ENCODE measurements at places on chromosomes 1 and 21.

GRCh38 chr1:78691995-78692747 is 42.5 kb downstream of the IFI44 start:
- DNase-seq = no peak

DNA sequence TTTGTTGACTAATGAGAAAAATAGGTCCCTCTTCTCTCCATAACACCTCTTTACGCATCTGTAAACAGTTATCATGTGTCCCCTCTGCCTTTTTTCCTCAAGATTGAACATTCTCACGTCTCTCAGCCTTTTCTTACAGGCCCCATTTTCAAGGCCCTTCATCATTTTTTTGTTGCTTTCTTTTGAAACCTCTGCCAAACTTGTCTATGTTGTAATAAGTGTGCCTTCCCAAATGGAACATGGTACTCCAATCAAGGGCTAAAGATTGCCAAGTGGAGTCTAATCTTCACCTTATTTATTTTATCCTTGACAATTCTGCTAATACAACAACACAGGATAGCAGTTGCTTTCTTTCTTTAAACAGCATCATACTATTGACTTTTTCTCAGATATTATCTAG is 280.3 kb downstream of the USH2A start:
- DNase-seq = no peak

- no peak for DNase-seq
Measured at GRCh38 chr1:55069280-55069679, 29.9 kb downstream of the PCSK9 start.

- no peak for DNase-seq
Measured at GRCh38 chr1:200211157-200211556, 183.6 kb downstream of the NR5A2 start.

DNA sequence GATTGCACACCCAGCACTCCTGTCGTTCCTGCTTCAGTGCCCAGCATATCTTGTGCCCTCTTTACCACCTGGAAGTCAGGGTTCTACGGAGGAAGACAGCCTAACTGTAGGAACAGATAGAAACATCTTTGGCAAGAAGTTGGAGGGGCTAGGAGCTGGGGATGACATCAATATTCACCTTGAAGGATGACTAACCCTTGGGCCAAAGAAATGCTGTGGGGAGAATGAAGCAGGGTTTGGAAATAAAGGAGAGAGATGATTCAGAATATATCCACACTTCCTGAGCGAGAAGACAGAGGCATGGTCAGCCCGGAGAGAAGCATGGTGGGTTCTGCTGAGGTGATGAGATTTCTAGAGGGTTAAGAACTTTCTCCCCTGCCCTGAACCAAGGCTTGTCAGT is 4.6 kb upstream of the NKAIN1 start:
- DNase-seq = no peak

GRCh38 chr1:234698686-234699085 is 88.7 kb upstream of the IRF2BP2 start:
- DNase-seq = no peak

- no peak for DNase-seq
Measured at GRCh38 chr1:1430114-1430982, 5.1 kb upstream of the VWA1 start.

- no peak for DNase-seq
Measured at GRCh38 chr21:15496911-15497310, 232.9 kb upstream of the USP25 start.

- no peak for DNase-seq
Measured at GRCh38 chr1:19210772-19211549, 895 bp upstream of the UBR4 start.

DNA sequence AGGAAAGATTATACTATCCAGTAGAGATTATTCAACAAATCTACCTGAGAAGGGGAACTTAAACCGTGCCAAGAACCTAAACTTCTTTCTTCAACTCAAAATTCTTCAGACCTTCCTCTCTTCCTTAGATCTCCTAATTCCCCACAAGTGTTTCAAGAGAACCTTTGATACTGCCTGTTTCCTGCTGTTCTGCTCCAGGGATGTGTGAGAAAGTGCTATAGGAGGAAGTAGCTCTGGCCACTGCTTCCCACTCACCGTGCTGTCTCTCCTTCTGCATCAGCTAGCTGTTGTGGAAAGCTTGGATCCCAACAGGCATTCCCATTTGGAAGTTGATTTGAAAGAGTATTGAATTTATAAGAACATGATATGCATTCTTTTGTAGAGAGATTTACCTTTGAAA is 4.5 kb upstream of the NOS1AP start:
- DNase-seq = no peak

GRCh38 chr21:31450980-31451379 is 106.9 kb upstream of the TIAM1 start:
- no peak for DNase-seq

DNA sequence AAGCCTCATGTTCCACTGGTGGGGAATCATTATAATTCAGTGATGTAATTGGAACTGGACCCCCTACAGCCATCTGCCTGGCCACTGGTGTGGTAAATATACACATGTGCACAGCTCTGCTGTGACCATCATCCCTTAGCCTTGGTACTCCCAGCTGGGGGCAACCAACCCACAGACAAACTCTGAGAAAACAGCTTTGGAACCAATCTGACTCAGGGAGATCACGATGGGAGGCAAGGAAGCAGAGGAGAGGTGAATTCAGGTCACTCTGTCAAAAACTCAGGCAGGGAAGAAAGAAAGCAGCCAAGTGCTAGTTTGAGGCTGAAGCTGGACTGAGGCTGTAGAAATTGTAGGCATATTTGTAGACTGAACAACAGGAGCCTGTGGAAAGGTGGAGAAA is 197.8 kb upstream of the GALNT2 start:
- no peak for DNase-seq

DNA sequence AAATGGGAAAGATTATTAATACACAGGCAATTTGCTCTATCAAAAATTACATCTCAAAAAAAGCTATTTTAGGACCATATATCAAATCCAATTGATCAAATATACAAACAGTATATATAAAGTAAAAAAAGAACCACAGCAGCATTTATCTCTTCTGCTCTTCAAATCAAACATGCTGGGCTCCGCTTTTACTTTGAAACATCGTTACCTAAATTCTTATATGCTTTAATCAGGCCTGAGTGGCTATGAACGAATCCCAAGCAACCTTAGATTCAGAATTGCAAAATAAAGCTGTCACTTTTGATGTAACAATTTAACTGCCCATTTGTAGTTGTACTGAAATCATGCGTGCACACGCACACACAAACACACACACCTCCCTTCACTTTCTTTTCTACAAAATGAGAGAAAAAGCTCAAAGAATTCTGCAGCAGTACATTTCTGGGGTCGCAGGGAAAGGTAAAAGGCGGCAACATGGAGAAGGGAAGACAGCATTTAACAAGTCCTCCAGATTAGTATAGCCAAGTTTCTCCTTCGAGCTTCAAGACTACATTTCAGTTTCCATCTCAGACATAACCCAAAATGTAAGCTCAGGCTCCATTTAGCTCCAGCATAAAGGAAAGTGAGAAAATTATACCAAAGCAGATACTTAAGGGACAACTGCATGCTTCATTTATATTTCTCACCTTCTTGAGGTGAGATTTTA is 92.2 kb upstream of the TTC39A start:
- DNase-seq = no peak

- no peak for DNase-seq
Measured at GRCh38 chr21:25896501-25897056, 161.8 kb downstream of the GABPA start.

- no peak for DNase-seq
Measured at GRCh38 chr1:59074598-59074997, 222.3 kb upstream of the FGGY start.

DNA sequence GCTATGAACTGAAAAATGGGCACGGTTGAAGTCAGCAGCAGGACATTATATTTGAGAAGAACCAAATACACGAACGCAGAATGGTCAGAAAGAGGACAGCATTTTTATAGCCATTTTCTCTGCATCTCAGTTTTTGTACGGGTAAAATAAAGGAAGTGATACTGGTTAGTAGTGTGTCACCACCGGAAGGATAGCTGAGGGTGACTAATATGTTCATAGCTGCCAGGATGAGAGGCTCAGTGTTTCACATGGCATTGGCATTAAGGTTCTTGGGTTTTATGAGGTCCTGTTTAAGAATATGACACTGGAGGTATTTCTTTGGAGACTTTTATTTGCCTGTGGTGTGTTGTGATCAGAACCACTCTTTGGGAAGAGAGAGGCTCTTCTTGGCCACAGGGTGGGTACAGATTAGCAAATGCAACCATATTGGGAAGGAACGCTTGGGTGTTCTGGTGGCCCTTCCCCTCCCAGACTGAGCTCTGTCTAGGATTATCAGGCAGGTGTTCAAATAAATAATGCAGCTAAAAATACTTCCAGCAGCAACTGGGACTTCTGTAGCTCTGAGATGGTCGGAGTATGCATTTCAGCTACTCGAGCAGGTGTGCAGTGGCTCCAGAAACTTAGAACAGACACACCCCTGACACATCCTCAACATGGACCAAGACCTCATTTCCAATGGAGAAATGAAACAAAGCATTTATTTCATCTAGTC is 158.2 kb downstream of the PBX1 start:
- DNase-seq = no peak

DNA sequence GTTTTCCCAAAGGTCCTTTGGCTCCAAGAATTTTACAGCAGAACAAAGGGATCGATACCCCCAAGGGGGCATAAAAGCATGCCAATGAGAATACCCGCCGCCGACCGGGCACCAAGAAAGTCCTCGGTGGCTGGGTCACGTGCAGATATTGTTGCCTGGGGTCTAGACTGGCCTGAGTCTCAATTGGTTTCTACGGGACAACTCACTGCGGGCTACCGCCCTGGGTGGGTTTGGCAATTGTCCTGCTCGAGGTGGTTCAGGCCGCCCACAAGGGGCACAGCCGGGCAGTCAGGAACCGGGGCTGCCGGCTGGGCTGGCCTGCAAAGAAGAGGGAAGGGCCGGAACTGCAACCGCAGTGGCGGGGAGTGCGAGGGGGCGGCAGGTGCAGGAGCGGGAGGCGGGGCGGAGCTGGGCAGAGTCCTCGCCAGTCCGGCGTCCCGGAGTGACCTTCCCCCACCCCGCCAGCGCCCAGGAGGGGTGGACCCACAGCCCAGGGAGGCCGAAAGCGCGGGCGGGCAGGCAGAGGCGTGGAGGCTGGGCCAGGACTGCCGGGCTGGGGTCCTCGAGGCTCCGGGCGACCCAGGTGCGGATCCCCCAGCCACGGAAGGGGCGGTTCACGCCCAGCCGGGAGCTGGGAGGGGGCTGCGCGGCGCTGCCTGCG is 926 bp upstream of the ATP1B1 start:
- peak; percentile 63 for DNase-seq

- peak; percentile 67 for DNase-seq
Measured at GRCh38 chr1:45359882-45360513, 19.8 kb upstream of the MUTYH start.

GRCh38 chr1:110282395-110282794 is 56.8 kb upstream of the RBM15 start:
- DNase-seq = no peak

DNA sequence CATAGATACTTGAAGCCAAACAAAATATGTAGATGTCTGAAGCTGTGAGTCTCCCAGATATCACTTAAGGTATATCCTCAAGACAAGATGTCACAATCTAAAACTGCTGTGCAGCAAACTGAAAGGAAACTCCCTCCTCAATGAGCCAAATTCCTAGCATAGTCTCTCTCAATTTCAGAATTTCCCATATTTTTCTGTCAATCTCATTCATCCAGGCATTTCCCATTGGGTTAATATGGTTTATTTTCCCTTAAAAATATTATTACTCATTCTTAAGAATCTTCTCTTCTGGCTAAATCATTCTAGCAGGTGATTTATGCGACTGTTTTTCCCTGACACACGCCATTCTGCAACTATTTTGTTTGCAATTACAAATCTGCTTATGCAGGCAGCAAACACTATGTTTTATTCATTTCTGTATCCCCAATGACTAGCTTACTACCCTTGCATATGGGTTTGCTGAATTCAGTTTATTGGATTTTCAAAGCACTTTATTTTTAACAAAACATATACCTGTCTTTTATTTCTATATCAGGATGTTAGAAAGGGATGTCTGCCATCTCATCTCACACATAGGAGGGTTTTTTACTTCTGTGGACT is 69.9 kb downstream of the TNFSF4 start:
- DNase-seq = no peak

GRCh38 chr1:234342774-234343173 is 30.5 kb upstream of the COA6 start:
- DNase-seq = no peak

- no peak for DNase-seq
Measured at GRCh38 chr1:39940253-39940652, 14.7 kb upstream of the MFSD2A start.

GRCh38 chr1:21255284-21255942 is 34.9 kb downstream of the ECE1 start:
- DNase-seq = peak; percentile 90

DNA sequence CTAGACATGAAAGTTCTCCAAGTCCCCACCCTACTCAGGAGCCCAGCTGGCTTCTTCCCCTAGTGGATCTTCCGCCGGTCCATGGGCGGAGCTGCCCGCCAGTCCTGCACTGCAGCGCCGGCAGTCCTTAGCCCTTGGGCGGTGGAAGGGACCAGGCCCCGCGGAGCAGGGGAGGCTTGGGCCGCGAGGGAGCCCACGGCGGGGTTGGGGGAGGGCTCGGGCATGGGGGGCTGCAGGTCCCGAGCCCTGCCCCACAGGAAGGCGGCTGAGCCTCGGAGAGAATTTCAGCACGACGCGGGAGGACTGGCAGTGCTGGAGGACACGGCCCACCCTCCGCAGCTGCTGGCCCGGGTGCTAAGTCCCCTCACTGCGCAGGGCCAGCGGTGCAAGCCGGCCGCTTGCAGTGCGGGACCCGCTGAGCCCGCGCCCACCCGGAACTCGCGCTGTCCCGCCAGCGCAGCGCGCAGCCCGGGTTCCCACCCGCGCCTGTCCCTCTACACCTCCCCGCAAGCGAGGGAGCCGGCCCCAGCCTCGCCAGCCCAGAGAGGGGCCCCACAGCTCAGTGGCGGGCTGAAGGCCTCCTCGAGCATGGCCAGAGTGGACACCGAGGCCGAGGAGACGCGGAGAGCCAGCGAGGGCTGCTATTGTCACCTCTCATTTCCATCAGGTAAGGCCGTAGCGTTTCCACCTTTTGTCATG is 1398.6 kb downstream of the MRPL39 start:
- DNase-seq = no peak

DNA sequence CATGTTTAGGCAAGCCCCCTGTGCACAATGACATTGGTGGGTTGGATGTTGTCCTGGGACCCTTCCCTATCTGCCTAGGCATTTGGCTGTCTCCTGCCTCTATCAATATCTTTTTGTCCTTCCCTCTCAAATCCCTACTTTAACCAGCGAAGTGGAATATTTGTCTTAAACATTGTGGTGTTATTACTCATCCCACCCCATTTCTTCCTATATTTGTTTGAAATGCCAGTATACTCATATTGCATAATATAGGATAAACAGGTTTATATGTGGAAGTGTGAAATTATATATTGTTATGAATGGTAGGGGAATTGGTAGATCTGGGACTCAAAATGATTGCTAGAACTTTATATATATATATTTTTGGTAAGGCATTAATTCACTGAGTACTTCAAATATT is 80.0 kb downstream of the ADGRL2 start:
- DNase-seq = no peak

- no peak for DNase-seq
Measured at GRCh38 chr1:31818206-31818605, 2.4 kb upstream of the SPOCD1 start.

Measured in NCI-H446 (cell line).